Activated CD4-positive, alpha-beta T cell treated with anti-CD3 and anti-CD28 coated beads, Interleukin-2, amount 50 U/mL, for 48 hours (primary cell): ENCODE measurements at places on chromosomes 2 and 18.

DNA sequence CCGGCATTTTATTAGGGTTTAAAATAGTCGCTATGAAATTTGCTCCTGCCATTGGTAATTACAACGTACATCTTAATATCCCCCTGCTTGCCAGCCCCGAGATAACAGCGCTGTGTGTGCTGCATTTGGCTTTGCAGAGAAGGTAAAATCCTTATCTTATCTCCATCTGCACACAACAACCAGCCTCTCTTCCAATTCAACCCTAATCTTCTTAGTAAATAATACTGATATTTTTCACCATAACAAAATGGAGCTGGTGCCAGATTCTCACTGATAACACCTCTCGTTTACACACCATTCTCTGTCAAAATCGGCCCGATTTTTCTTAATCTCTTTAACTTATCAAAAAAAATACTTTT, 61.4 kb upstream of the SIX3 start:
- no peak for DNase-seq

- DNase-seq = peak; percentile 60
Measured at GRCh38 chr2:202831242-202832220, 40.0 kb downstream of the ICA1L start.

- DNase-seq = no peak
Measured at GRCh38 chr2:67510745-67511144, 113.6 kb downstream of the ETAA1 start.

DNA sequence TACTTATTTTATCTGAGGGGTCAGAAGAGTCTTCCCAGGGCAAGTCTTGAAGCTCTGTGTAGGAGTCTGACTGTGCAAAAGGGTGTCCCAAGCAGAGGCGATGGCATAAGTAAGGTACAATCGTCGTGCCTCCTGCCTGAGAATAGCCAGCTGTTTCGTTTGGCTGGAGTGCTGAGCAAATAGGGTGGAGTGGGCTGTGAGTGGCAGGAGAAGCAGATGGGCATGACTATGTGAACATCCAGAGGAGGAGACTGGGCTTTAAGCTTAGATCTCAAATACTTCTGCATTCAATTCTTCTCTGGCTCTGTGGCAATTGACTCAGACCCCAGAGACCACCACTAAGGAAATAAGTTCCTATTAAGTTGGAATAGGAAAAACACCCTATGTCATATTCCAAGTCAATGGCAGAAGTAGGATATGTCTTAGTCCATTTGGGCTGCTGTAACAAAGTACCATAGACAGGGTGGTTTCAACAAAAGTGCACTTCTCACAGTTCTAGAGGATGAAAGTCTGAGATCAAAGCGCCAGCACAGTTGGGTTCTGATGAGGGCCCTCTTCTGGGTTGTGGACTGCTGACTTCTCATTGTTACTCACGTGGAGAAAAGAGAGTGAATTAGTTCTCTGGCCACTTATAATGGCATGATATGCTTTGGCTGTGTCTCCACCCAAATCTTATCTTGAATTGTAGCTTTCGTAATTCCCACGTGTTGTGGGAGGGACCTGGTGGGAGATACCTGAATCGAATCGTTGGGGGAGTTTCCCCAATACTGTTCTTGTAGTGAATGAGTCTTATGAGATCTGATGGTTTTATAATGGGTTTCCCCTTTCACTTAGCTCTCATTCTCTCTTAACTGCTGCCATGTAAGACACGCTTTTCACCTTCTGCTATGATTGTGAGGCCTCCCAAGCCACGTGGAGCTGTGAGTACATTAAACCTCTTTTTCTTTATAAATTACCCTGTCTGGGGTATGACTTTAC, 120.2 kb downstream of the LPIN1 start:
- peak; percentile 36 for DNase-seq

- DNase-seq = no peak
Measured at GRCh38 chr18:31931163-31931885, 11.6 kb downstream of the TRAPPC8 start.

DNA sequence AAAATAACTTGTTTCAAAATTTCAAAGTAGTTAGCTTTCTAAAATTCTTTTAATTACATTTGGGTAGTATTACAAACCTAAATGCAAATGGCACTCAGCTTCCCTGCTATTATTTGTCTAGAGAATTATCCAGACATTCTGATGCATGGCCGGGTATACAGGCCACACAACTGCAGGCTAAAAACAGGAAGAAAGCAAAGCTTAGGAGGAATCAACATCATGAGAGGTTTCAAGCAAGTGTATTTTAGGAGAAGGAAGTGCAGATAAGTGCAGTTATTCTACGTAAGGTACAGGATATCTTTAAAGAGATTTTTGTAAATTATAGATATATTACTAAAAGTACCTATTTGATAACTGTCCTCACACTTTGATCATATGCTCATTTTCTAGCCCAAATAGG, 46.8 kb upstream of the RNU4ATAC start:
- no peak for DNase-seq

GRCh38 chr2:29562896-29563295, 358.5 kb downstream of the ALK start:
- no peak for DNase-seq

- no peak for DNase-seq
Measured at GRCh38 chr2:85783796-85784195, 30.0 kb downstream of the ATOH8 start.

- DNase-seq = peak; percentile 83
Measured at GRCh38 chr2:28624793-28625701, 126.6 kb upstream of the PPP1CB start.

DNA sequence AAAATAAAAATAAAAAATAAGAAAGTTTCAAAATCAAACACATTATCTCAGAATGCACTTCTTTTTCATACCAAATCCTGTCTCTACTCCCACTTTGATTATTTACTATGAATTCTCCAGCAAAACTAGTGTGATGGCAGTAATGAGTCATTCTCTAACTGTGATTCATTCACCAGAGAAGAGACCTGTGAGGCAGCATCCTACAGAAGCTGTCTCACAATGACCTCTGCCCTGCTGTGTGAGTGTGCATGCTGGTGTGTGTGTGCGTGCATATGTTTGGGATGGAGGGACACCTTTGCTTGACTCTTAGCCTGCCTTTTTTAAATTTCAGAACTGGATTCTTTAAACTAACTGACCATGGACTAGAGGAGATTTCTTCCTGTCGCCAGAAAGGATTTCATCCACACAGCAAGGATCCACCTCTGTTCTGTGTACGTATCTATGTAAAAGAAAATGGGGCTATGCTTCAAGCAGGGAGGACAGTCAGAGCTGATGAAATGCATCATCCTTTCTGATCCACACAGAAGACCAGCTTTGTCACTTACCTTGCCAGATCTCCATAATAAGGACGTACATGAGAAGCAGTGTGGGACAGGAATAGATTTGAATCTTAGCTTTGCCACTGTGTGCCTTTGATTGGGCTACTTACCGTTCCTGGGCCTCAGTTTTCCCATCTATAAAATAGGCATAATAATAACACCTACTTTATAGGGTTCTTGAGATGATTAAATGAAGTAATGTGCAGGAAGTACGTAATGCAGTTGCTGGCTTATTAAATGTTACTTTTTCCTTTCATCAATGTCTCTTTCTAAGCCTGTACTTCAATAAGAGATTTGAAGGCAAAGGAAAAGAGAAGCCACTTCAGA, 31.2 kb downstream of the STAMBP start:
- peak; percentile 44 for DNase-seq

DNA sequence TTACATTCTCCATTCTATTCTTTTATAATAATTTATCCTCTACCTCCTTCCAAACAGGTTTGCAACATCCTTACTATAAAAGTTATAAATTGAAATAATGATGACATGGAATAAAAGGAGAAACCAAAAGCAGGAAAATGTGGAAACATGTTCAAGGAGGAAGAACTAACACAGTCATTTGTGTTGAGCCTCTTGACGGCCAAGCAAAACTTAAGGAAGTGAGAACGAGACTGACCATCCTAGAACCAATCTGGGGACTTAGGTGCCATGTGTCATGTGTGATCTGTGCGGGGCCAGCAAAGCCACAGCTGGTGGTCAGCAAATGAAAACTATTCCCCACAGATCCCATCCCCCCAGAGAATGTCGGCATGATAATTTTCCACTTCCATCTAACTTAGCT, 25.6 kb upstream of the FAM124B start:
- DNase-seq = no peak

- DNase-seq = no peak
Measured at GRCh38 chr18:26185267-26185666, 41.0 kb upstream of the TAF4B start.

GRCh38 chr2:47499621-47500309, 96.8 kb downstream of the MSH2 start:
- no peak for DNase-seq

DNA sequence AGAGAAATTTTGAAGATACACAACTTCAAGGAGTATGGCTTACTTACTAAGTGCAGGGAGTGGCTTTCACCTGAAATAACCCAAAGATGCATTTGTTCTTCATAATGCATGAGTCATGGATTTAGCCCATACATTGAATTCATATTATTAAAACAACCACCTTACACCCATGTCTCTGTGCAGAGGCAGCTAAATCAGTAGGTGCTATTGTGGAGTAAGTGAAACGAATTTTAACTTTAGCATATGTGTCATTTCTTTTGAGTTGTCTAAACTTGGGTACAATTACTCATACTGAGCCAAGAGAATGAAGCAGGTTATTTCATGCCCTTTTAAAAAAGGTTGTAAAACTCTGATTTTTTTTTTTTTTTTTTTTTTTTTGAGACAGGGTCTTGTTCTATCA, 11.0 kb upstream of the ANKRD29 start:
- no peak for DNase-seq

GRCh38 chr2:104755026-104755878, 98.7 kb upstream of the POU3F3 start:
- no peak for DNase-seq

DNA sequence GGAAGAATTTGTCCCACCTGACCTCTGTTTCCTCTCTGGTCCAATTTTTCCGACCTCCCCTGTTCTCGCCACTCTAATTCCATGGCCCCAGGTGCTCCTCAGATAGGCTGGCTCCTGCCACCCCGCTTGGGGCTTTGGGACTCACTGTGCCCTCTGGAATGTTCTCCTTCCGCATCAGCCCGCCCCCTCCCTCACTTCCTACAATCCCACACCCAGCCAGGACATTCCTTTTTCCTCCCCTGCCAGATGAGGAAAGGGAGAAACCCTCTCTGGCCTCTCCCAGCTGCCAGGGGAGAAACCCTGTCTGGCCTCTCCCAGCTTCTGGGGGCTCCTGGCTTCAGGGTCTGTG, 3.1 kb upstream of the OR6B2 start:
- DNase-seq = no peak

DNA sequence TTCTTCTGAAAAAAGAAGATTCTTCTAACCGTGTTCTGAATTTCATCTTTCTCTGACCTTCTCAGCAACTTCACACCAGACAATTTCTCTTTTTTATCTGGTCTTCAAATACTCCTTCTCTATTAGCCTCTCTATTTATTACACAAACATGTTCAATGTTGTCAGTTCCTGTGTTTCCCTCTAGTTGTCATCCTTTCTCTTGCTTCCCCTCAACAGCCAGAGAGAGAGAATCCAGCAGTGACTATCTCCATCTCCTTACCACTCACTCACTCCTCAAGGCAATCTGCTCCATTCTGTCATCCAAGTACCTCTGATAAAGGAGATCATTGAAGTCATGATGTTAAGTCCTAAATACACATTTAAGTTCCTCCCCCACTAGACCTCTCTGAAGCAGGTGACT, 491.9 kb upstream of the CHAC2 start:
- no peak for DNase-seq

DNA sequence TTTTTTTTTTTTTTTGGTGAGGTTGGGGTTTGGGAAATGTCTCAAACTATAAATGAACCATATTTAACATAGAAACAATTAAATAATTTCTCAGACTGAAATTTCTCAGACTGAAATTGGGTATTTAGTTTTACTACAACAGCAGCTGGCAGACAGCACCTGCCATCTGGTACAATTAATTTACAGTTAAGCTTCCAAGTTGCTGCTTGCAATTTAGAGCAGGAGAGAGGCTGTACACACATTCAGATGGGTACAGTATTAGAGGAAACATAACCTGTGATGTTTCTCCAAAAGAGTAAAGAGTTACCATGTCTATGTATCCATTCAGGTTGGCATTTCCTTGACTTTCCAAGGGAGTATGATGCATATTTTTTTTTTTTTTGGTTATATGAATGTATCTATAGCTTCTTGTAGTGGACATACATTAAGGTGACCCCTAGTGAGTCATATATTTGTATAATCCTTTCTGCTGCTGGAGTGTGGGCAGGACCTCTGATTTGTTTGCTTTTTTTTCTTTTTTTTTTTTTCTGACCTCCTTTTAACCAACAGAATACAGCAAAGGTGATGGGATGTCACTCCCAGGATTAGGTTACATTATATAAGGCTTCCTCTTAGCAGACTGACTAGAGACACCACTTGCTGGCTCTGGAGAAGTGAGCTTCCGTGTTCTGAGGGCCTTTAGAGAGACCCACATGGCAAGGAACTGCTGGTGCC, 201.7 kb downstream of the PTH2R start:
- no peak for DNase-seq

DNA sequence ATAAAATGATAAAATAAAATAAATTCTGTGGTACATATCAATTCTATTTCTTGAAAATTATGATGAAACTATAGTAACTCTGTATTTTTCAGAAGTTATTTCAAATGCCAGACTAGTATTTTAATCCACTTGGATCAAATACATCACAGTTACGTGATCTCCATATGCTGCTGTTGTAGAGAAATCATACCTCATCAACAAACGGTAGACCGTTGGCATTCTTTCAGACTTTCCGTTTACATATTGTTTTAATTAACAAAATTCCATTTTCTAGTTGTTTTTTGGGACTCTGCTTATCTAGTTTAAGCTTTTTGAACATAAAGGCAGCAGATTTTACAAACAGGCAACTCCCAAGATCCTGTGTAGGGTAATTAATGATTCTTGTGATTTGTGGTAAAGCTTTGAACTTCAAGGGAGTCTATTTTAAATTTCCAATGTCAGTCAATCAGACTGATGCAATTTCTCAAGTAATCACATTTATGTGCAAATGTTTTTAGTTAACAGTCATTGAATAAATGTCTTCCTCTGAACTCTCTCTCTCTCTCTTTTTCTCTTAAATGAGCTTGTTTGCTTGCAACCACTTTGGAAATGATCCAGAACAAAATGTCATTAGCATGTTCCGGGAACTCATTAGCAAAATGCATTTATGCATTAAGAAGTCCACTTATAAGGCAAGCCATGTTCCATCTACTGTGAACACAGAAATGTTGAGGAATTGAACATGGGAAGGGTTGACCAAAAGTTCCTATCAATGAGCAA, 31.8 kb downstream of the NYAP2 start:
- DNase-seq = no peak

DNA sequence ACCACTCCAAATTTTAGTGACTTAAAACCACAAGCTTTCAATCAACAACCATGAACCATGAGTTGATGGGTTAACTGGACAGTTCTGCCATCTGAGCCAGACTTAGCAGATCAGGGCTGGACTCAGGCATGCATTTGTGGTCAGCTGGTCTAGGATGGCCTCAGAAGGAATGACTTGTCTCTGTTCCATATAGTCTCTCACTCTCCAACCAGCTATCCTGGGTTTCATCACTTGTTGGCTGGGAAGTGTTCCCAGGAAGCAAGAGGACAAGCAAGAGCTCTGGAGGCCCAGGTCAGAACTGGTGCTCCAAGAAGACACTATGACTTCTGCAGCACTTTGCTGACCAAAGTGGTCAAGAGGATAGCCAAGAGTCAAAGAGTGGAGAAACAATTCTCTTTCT, 17.5 kb upstream of the MAP3K20 start:
- no peak for DNase-seq
